Activated CD4-positive, alpha-beta T cell treated with anti-CD3 and anti-CD28 coated beads for 1 hour (primary cell): ENCODE measurements at places on chromosomes 2 and 18.

DNA sequence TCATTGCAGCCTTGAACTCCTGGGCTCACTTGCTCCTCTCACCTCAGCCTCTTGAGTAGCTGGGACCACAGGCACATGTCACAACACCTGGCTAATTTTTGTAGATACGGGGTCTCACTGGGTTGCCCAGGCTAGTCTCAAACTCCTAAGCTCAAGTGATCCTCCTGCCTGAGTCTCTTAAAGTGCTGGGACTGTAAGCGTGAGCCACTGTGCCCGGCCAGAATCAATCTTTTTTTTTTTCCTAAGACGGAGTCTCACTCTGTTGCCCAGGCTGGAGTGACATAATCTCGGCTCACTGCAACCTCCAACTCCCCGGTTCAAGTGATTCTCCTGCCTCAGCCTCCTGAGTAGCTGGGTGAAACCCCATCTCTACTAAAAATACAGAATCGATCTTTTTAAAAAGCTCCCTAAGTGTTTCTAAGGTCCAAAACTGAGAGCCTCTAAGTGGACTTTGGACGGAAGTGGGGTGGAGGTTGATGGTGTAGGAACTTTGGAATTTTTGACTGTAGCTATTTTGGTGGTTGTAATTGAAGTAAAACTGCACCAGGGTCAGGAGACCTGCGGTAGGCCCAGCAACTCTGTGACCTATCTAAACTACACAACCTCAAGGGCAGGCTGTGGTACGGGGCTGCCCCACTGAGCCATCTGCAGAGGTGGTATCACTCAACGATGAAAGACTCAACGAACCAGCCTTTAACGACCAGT is 82.9 kb downstream of the POLR1A start:
- DNase-seq, result no peak

- no peak for DNase-seq
Measured at GRCh38 chr2:198036029-198036879, 231.9 kb downstream of the PLCL1 start.

DNA sequence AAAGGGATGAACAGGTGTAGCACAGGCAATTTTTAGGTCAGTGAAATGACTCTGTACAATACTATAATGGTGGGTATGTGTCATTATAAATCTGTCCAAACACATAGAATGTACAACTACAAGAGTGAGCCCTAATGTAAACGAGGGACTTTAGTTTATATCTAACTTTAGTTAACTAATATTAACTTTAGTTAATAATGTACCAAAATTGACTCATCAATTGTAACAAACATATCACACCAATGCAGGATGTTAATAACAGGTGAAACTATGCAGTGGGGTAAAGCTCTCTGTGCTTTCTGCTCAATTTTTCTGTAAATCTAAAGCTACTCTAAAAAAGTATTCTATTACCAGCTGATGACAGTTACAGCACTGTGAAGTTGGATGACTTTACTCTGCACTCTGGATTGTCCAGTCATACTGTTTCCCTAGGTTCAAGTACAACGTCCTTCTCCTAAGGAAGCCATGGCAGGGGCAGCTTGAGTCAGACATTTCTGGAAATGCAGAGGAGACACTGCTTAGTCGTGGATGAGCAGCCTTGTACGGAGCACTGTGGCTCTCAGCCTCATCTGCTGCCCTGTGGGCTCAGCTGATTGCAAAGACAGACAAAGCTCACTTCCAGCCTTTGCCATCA is 26.1 kb downstream of the TGFA start:
- DNase-seq, result no peak

DNA sequence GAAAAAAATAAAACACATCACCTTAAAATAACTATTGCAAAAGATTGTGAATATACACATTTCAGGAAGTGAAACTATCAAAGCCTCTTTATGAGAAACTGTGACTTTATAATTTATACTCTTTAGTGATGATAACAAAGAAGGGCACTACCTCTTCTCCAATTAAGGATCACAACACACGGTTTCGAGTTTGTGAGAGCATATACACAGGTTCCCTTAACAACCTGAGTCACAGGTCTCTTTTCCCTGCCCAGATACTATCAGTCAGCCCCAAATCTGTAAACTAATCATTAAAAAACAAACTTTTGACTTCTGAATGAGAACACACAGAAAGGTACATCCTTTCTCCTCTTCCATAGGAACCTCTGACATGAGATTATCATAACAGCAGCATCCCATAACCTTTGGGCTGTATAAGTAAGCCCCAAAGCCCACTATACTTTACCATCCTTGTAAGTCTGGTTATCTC is 44.9 kb downstream of the PTPN2 start:
- no peak for DNase-seq

DNA sequence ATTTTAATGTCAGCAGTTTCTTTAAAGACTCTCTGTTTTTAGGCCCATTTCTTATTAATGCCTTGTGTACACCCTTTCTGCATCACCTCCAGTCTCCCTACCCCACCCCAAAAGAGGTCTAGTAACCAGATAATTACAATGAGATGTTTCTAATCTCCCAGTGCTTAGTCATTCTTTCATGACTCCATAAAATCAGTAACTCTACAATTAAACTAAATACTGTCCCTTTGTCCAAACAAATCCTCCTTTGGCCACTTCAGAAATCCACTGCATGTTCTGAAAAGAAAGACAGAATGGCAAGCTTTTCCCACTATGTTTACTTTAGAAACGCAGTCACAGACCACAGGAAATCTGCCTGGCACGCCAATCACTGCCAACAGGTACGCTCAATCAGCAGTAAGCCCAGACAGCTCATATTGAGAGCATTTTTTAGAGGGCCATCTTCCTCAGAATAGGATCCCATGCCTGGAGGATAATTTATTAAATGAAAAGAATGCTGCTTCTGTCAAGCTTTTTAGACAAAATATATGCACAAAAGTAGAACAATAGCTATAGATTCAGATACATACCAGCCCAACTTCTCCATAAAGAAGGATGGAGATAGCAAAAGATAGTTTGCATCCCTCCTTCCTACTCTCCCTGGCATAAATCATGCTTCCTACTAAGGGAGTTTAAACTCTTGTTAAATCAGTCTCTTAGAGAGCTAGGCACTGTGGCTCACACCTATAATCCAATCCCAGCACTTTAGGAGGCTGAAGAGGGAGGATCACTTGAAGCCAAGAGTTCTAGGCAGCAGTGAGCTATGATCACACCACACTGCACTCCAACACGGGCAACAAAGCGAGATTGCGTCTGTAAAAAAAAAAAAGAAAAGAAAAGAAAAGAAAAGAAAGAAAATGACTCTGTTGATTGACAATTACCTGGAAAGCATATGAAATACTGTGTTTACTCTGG is 14.6 kb downstream of the CLASP1 start:
- DNase-seq, result no peak

DNA sequence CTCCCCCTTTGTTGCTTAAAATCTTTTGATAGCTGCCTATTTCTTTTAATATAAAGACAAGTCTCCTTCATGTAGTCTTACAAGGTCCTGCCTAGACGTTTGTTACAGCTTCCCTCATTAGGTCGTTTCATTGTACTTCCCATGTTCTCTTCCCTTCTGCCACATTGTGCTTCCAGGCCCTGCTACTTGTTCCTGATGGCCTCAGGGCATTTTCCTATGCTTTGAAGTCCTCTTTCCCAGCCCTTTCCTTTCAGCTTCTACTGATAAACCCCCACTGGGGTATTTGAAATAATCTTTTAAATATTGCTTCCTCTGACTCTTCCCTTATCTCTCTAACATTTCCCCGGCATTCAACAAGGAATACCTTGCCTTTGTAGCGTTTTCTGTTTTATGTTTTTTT is 67.4 kb downstream of the UBE2E3 start:
- no peak for DNase-seq

- no peak for DNase-seq
Measured at GRCh38 chr18:80210312-80211083, 36.8 kb downstream of the PARD6G start.

GRCh38 chr2:129354631-129355030 is 624.8 kb upstream of the RAB6C start:
- DNase-seq, result no peak

- no peak for DNase-seq
Measured at GRCh38 chr2:172613615-172614231, 57.8 kb downstream of the PDK1 start.

DNA sequence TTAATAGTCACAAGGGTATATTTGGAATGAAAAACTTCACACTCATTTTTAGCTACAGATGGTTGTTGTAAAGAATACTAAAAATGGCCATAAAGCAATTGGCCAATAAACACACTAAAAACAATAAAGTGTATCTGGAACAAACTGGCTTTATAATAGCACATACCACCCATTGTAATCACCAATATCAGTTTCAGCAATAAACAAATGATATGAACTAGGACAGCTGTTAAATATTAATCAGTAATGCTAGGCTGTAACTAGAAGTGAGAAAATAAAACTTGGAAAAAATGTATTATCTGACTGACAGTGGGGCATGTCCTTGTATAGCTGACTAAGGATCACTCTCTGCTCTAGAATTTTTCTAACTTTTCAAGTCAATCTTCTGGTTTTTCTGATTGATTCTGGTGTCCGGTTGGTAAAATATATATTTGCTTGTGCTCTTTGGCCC is 312.5 kb downstream of the RND3 start:
- DNase-seq, result no peak

- peak; percentile 53 for DNase-seq
Measured at GRCh38 chr2:126527836-126528490, 128.0 kb upstream of the GYPC start.

DNA sequence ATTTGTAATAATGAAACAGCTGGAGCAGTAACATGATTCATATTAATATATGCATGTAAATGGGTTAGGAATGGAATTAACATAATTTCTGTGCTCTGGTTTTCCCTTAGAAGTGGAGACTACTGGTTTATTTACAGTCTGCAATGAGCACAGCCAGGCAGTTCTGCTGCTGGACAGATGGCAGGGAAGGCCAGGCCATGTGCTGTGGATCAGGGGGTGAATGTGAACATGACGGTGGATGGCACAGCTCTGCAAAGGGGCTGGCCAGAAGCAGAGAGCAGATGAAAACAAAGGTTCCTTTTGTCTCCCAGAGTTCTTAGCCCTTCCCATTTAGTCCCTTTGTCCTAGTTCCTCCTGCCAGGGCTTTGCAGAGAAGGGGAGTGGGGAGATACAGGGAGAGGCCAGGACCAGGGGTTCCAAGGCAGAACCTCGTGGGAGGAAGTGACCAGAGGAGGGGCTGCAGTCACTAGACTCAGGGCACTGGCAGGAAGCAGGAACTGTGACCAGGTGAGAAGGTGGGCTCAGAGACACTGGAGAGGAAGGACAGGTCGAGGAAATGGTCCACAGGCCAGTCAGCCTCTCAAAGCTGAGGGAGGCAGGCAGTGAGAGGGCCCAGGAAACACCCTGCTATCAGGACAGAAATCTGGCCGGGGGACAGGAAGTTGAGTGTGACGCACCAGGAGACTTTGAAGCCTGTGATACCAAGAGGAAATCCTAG is 112.9 kb upstream of the ATP8B1 start:
- DNase-seq, result no peak
